Lower lobe of right lung (tissue), 2 donors: ENCODE measurements at places on chromosomes 7 and 10.

DNA sequence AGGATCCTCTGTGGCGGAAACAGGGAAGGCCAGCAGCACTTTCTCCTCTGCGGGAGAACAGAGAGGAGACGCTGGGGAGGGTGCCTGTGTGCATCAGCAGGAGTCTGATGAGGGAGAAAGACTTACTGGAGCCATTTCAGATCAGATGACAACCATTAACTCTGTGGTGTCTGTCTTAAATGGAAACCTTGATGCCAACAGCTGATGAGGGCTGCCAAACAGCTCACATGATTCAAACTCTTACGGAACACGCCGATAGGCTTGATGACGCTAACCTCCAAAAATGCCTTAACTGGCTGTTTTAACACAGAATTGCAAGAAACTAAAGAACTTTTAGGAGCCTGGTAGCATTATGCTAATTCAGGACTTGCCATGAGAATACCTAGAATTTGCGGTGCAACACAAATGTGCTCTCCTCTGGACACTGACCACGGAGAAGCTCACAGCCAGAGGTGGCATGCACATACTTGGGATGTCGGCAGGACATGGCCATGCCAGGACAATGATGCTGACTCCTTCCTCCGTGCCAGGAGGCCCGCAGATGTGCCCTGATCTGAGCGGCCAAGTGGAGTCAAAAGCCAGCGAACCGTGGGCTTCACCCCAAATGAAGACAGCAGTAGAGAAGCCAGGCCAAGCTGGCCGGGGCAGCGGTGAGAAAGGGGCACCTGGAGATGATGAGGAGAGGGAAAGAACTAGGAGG, 154.9 kb downstream of the ZMYND11 start:
- DNase-seq, result no peak

DNA sequence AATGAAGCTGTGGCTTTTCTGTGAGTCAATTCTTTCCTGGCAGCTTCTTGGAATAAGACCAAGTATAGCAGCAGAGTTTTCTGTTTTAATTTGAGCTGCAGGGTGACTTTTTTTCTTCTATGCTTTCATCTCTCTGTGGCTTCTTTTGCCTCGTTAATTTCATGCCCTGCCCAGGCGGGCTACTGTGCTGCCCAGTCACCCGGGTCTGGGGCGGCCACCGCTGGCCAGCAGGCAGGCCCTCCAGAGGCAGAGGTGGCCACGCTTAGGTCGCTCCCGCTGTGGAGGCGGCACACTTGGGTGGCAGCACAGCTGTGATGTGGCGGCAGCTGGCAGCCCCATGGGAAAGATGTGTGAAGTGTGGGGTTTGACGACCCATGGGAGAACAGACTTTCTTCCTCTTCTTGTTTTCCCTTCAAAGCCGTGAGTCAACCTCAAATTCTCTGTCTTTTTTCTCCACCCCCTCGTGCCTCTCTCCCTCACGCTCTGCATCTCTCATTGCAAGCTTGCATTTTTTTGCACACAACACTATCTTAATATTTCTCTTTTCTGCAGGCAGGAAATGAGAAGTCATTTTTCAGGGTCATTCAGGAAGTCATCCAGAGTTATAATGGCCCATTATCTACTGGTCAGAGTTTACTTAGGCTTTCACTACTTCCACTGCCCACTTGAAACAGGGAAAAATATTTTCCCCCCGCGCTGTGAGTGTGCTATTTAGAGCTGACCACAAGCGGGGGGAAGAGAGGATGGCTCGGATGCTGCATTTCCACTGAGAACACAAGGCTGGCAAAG, 67.8 kb downstream of the EGFR start:
- DNase-seq, result no peak

GRCh38 chr10:7406712-7407333, 4.0 kb downstream of the SFMBT2 start:
- DNase-seq, result no peak

GRCh38 chr7:28749638-28750037, 208.5 kb downstream of the TRIL start:
- DNase-seq, result no peak

GRCh38 chr7:142964502-142965246, 2.5 kb upstream of the KEL start:
- no peak for DNase-seq

DNA sequence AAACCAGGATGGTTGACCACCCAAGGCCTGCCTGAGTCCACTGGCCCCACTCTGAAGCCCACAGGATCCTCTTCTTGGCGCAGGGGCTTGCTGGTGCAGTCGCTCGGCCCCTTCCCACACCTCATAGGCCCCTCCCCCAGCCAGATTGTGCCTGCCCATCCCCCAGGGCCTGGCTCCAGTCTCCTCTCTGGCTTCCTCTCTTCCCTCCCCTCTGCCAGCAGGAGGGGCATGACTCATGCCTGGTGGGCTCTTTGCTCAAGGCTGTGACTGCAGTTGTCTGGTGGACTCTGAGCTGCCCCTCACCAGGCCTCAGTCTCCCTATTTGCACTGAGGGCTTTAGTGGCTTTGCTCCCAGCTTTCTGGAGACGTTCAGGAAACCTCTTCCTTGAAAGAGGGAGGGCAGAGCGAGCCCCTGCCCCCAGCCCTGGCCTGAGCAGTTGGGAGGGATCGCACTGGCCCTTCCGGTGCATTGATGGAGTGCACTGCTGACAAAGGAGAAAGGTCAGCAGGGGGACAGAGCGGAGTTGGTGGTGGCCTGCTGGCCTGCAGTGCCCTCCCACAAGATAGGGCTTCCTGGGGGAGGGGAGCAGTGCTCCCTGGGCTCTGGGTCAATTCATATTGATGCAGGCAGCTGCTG, 60.7 kb downstream of the ZMIZ1 start:
- no peak for DNase-seq

GRCh38 chr7:85475476-85475875, 288.6 kb upstream of the SEMA3D start:
- DNase-seq, result no peak

- DNase-seq, result no peak
Observed at GRCh38 chr10:101158459-101159058, 27.5 kb downstream of the TLX1 start.

- no peak for DNase-seq
Observed at GRCh38 chr10:104897696-104898095, 256.6 kb downstream of the SORCS3 start.
